ENCODE measurements at places on chromosomes 4 and X.

- no peak for DNase-seq
Observed at GRCh38 chr4:141719585-141719984, 83.2 kb downstream of the IL15 start.

- no peak for DNase-seq
Observed at GRCh38 chr4:3293401-3294391, 875 bp downstream of the RGS12 start.

DNA sequence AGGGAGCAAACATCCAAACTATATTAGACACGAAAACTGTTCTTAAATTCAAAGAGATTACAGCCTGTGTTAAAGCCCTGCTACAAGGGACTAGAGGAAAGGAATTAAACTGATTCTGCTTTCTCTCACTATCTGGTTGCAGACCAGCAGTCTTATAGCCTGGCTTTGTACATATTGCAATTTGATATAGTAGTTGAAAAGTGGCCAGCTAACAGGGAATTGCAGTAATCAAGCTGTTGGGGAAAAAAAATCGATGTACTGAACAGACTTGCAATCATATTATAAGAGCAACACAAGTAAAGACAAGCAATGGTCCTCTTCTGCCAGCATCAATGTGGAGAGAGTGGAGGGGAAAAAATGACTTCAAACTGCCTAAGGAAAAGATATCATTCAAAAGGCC lies 364.4 kb upstream of the EPHA5 start:
- no peak for DNase-seq

- no peak for DNase-seq
Observed at GRCh38 chrX:104428231-104428630, 137.8 kb upstream of the IL1RAPL2 start.

GRCh38 chr4:23165669-23166068 lies 472.9 kb downstream of the GBA3 start:
- no peak for DNase-seq

GRCh38 chr4:22668702-22669101 lies 24.0 kb upstream of the GBA3 start:
- DNase-seq: no peak

DNA sequence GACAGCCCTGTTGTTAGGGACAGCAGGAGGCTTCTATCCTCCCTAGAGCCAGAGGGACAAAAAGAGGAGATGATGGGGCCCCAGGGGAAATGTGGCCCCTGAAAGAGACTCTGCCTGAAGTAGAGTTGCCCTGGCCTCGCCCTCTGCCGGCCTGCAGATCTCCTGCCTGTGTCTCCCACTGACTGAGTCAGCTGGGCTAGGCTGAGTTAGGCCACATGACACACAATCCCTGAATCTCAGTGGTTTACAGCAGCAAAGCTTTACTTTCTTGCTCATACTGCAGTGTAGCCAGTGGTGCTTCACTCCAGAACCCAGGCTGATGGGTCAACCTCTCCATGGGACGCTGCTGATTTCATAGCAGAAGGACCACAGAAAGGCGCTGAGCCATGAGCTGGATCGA lies 23.5 kb downstream of the DRD5 start:
- DNase-seq: no peak

GRCh38 chrX:13340182-13340791 lies 20.4 kb upstream of the ATXN3L start:
- no peak for DNase-seq

- no peak for DNase-seq
Observed at GRCh38 chr4:112318239-112319142, 21.3 kb downstream of the ALPK1 start.

Measured in stimulated activated CD4-positive, alpha-beta T cell treated with anti-CD3 and anti-CD28 coated beads, Interleukin-15, amount 100 ng/mL, for 48 hours (primary cell).